ENCODE measurements at places on chromosomes 11 and 22.

DNA sequence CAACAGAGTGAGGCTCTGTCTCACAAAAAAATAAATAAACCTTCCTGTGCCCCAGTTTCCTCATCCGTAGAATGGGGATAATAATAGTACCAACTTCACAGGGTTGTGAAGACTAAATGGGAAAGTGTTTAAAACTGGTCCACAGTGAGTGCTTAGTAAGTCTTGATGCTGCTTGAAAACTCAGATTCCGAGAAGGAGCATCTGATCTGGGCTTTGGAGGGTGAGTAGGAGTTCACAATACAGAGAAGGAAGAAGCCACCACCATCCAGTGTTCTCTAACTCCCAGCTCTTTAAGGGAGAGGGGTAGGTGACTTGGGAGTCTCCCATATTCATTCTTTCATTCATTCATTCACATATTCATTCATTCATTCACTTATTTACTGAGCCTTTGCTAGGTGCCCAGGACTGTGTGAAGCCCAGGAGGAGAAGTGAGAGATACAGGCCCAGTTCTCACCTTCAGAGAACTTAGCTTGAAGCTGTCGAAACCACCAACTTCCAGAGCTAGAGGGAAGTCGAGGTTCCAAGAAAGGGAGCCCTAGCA, 17.7 kb downstream of the CYTH4 start:
- DNase-seq: no peak

DNA sequence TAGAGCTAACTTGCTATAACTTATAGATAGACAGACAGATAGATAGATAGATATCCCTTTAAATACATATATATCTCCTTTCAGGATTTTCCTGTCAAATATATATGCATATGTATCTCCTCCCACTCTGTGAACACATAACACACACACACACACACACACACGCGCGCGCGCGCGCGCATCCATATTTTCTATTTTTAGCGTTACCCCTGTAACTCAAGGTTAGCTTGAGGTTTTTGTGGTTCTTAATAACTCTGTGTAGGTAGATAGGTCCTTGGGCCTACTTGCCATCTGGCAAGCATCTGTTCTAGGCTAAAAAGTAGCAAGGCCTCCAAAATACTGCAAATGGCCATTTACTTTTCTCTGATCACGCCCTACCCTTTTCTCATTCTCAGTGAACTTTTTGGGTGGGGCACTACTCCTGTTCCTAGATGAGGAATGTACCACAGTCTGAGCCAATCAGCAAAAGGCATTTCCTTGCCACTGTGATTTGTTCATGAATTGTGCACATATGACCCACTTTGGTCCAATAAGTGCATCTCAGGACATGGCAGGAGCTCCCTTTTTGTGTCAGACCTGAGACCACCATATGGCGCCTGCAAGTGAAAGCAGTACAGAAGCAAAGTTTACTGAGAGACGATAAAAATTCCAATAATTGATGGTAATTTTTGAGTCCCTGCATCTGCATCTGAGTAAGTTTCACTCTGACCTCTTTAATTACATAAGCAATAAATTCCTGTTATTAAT, 740.5 kb upstream of the API5 start:
- DNase-seq: no peak

- DNase-seq: no peak
These were observed 40.6 kb downstream of the FANCF start for GRCh38 chr11:22584976-22585375.

DNA sequence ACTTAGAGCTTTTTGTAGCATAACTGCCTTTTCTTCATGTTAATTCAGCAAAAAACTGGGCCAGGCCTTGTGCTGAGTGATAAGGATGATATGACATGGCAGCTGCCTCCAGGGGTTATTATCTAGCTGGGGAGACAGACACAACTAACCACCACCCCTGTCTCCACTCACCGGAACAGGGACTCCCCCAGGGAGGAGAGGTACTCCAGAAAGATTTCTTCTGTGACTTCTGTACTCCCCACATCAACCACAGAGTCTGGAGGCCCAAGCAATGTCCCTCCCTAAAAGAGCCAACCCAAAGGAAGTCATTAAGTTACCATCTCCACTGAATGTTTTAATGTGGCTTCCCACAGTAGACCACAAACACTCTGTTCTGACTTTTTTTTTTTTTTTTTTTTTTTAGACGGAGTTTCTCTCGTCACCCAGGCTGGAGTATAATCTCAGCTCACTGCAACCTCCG, 14.3 kb upstream of the PMM1 start:
- DNase-seq: no peak

GRCh38 chr11:6431861-6432260, 8.9 kb downstream of the HPX start:
- DNase-seq: peak; percentile 25

- no peak for DNase-seq
These were observed 17.8 kb downstream of the ADA2 start for GRCh38 chr22:17201285-17201945.

DNA sequence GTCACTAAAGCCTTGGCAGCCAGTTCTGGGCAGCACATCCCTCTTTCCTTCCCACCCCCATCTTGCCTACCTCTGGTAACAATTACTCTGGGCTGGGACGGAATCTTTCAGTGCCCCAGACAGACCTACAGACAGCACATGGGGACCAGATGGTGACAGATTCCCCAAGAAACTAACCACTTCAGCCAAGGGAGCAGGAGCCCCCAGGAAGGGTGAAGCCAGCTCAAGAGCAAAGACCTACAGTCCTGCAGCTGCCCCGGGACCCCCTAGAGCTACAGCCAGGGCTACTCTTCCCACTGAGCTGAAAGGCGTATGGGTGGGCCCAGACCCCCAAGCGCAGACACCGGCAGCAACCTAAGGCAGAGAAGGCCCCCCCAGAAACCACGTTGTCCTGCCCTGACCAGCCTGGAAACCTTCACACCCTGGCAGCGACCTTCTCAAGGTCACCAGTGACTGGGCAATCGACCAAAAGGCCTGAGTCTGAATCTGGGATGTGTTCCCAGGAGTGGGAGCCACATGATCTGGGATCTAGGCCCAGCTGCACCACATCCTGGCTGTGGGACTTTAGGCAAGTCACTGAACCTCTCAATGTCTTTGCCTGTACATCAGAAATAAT, 65.8 kb downstream of the LRRC32 start:
- no peak for DNase-seq

DNA sequence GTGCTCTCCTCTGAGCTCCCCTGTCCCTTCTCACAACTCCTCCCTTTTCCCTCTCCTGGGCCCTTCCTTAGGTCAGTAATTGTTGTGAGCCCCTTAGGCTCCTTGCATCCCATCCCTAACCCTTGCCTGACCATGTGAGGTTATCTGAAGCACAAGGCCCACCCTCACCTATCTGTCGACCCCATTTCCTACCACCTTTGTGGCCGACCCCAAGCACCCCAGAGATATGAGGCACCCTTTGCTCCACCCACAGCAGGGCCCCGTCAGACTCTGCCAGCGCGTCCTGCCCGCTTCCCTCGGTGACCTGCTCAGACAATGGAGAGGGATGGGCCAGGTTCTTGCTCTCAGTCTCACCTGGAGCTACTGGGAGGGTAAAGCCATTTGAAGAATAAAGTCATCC, 1.3 kb downstream of the GNG3 start:
- no peak for DNase-seq

- DNase-seq: peak; percentile 16
These were observed at the start of gene B4GALNT4 for GRCh38 chr11:369336-370018. Gene B4GALNT4 (plus strand): TSS chr11:369499. CDS start chr11:369804, 305 bp downstream.

DNA sequence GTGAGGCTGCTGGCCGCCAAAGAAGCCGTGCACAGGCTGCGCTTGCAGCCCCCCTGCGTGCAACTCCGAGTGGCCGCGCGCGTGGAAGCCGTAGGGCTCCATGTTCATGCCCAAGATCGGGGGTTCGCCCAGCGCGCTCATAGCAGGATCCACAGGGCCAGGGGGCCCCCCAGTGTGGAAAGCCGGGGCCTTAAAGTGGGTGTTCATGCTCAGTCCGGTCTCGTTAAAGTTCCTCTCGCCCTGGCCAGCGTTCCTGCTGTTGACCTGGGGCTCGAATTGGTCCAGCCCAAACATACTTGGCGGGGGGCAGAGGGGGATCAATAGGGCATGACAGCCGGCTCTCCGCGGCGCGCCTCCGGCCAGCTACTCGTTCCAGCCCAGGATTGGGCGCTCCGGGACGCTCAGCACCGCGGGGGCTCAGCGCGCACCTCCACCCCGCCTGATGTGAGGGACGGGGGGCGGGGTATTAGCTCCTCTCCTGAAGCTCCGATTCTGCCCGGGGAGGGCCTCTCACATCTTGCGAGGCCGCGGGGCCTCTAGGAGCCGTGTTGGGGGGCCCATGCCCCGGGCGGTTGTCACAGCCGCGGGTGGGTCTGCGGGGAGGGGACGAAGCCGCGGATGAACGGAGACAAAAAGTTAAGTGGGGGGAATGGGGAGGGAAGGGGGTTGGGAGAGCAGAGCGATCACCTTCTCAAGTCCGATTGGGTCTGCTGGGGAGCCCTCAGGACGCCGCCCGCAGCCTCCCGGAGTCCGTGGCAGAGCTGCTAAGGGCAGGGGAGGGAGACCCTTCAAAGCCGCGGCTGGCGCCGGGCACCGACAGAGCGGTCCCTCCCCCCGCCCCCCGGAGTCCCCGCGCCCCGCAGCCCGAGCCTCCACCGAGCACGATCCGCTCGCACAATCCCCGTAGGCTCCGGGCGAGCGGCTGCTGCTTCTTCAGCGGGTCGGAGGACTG, 1.0 kb downstream of the MN1 start:
- no peak for DNase-seq

Measured in amniotic stem cell (primary cell).